ENCODE measurements at places on chromosomes 2 and 18.

- no peak for DNase-seq
Observed at GRCh38 chr18:36031407-36031806, 36.0 kb downstream of the RPRD1A start.

DNA sequence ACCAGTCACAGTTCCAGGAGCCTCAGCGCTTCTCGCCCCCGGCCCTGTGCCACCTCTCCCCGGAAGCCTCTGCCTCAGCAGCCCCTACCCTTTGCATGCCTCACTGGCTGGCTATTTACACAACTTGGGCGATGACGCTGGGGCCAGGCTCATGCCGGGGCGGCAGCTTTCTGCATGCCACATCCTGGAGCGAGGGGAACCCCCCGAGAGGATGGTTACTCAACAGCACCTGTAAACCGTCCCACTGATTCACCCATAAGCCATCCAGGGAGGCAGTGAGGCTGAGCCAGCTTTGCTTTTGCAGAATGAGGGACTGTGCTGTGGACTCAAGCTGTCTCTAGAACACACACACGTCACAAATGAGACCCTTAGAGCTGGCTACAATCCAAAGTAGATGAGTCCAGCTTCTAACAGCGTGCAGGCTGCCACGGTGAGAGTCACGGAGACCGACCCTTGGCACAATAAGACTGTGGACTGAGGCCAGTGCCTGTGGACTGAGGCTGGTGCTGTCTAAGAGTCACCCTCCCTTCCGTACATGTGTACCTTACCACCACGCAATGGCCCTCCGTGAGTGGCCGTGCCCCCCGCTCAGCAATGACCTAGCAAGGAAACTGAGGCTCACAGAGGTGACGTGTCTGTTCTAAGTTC is 45.6 kb upstream of the ODC1 start:
- no peak for DNase-seq

GRCh38 chr2:28627722-28628480 is 123.7 kb upstream of the PPP1CB start:
- no peak for DNase-seq

- DNase-seq: no peak
Observed at GRCh38 chr2:8515864-8516533, 165.9 kb upstream of the ID2 start.

- DNase-seq: no peak
Observed at GRCh38 chr2:140242889-140243288, 1462.7 kb upstream of the NXPH2 start.

- DNase-seq: no peak
Observed at GRCh38 chr2:127593228-127594115, 52.5 kb upstream of the GPR17 start.

GRCh38 chr2:206323033-206323432 is 48.6 kb downstream of the ZDBF2 start:
- no peak for DNase-seq

DNA sequence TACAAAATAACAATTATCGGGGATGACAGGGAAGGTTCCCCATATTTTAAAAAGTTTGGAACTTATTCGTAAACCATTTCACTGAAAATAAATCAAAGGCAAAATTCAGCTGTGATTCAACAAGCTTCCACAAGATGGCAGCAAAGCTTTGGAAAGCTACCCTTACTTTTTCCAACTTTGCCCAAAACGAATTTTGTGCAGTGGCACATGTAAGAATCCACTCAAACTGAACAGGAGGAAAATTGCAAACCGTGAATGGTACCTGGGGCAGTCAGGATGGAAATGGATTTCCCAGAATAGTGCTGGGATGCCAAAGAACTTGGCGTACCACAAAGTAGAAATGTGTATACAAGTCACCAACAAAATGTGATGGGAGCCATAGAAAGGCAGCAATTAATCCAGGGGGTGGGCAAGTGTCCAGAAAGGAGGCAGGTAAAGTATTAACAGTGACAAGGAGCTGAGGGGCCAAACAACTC is 10.7 kb downstream of the RPL31 start:
- no peak for DNase-seq

DNA sequence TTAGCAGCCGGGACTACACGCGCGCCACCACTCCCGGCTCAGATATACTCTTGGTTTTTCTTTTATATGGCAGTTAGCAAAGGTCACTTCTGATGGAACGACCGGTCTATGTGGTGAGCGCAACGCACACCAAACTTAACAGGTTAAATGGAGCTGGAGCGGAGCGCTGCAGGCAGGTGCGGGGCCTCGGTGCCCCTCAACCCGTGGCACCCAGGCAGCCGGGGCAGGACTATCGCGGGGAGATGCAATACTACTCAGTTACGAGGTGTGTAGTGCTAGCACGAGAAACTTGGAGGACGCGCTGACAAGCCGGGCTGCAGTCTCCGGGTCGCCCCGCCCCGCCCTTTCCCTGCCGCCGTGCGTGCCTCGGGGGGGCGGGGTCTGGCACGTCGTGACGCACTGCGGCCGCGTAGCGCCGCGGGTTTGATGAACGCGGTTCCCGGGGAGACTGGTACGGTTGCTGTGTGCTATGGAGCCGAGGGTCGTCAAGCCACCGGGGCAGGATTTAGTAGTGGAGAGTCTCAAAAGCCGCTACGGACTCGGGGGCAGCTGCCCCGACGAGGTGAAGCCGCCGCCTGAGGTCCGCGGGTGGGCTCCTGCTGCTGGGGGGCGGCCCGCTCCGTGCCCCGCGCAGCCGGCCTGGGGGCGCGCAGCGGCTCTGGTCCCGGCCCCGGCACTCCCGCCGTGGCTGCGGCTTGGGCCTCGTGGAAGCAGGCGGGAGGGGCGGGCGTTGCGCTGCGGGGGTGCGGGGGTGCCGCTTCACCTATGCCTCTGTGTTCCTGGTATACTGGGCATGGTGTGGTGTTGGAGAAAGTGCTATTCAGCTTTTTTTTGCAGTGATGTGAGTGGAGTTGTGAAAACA is at the start of gene CCDC138:
CCDC138 (plus strand) TSS at position 418 of the 862 bp plus-strand sequence; CDS start at position 470, 52 bp downstream.
- DNase-seq: peak; percentile 45

- DNase-seq: no peak
Observed at GRCh38 chr2:42926434-42927333, 134.3 kb upstream of the HAAO start.

GRCh38 chr18:49963217-49963616 is 149.9 kb upstream of the ACAA2 start:
- DNase-seq: no peak

DNA sequence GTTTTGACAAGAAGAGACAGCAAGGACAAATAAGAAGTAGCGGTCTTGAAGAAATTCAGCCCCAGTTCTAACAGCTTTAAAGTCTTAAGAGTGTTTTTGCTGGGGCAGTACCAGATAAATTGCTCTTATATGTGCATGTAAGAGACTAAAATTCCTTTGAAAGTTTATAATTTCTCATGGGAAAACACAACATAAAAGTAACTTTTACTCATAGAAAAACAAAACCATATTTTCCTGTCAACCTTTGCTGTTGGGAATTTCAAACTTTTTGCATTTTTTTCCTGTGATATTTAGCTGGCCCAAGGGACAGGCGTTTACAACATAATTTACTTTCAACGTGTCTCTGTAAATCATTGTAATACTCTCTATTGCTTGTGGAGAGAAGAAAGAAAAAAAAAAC is 767.8 kb upstream of the ZEB2 start:
- no peak for DNase-seq

DNA sequence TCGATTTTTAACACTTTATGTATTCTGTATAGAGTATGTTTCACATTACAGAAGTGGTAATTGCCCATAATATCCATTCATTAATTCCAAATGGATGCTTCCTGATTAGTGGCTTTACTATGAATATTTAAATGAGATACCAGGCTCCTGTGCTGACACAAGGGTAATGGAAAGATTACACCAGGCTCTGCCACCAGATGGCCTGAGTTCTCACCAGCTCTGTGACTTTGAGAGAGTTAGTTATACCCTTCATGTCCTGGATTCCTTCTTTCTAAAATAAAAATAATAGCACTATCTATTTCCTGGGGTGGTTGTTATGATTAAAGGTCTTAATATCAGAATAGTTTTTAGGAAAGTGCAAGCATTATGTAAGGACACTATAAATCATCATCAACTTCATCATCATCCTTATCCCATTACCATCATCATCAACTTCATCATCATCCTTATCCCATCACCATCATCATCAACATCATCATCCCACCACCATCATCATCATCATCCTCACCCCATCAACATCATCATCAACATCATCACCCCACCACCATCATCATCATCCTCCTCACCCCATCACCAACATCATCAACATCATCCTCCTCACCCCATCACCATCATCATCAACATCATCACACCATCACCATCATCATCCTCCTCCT is 151.8 kb downstream of the DNER start:
- no peak for DNase-seq

DNA sequence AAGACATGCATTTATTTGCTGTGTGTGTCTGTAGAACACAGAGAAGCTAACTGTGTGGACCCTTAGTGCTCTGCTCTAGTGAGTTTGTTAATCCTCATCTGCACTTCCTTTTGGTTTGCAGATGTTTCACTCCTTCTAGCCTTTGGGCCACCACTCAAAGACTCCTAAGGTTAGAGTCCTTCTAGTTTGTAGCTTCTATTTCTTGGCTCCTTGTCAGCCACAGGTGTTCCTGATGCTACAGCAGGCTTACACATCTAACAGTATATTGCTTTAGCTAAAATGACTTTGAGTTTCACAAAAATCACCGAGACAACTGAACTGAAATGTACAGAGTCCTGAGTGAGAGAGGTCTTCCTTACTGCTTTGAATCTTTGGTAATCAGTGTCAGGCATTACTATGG is 551.4 kb downstream of the NRXN1 start:
- DNase-seq: no peak

- no peak for DNase-seq
Observed at GRCh38 chr18:11649839-11650238, 39.2 kb upstream of the GNAL start.

GRCh38 chr2:121790276-121790956 is 35.0 kb downstream of the TSN start:
- no peak for DNase-seq

GRCh38 chr2:100606726-100607343 is 44.0 kb downstream of the PDCL3 start:
- DNase-seq: no peak

DNA sequence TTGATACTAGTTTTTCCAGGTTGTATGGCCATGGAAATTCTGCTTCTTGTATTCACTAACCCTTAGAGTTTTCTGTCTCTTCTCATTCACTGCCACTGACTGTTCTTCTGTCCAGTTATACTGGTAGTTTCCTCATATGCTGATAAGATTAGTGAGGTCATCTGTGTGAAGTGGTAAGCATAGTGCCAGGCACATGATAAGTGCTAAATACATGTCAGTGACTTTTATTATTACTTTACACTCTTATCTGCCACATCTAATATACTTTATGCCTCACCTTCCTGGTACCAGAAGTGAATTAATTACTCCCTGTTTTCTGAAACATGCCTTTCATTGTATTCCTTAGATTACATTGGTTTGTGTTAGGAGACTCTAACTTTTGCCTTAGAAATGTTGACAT is 91.3 kb downstream of the NBEAL1 start:
- DNase-seq: no peak

- DNase-seq: no peak
Observed at GRCh38 chr2:232203166-232203891, 175.2 kb upstream of the ALPP start.

GRCh38 chr2:224722250-224722649 is 6.1 kb upstream of the CCDC195 start:
- no peak for DNase-seq

DNA sequence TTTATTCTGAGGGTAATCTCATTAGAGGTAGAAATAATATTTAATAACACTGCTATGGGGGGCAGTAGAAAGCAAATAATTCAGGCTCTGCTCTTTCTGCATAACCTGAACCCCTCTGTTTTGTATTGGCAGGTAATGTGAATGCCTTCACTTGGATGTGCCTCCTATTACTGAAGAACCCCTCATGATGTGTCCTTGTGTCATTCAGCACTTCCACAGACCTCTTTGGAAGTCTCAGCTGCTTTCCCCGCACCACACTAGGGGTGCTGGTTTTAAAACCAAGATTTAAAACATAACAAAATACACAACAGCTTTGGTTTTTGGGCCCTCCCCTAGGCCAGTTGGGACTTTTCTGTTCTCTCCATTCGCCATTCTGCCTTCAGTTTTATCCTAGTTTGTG is 281.7 kb upstream of the MC4R start:
- DNase-seq: no peak

DNA sequence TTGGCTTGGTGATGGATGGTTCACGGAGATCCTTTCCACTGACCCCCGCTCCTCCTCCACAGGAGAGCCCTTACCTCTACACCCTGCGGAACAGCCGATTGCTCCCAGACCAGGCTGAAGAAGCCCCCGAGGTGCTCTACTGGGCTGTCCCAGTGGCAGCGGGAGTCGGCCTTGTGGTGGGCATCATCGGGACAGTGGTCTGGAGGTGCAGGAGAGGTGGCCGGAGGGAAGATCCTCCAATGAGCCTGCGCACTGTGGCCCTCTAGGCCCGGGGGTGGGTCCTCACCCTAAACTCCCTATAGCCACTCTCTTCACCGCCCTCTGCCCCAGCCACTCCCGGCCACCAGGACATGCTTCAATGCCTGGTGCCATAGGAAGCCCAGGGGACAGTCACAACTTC is 108.8 kb upstream of the PPP1CB start:
- no peak for DNase-seq

- DNase-seq: no peak
Observed at GRCh38 chr2:183025993-183026392, 12.3 kb downstream of the NCKAP1 start.
